ENCODE measurements at places on chromosomes 12 and 14. TPM values are rescaled to one million over a fixed set of nuclear protein-coding genes. Genes with fewer than 3 reads are reported as not detected.

The SOCS4 gene
- total RNA-seq: 11.4 TPM

The TMEM229B gene
- total RNA-seq: 77.4 TPM

The TAS2R13 gene
- total RNA-seq: 3.6 TPM

The MAP3K9 gene
- total RNA-seq: 17.4 TPM

GRCh38 chr12:113462998-113463745 is 8.5 kb downstream of the LHX5 start:
- DNase-seq: no peak

- no peak for DNase-seq
Observed at GRCh38 chr14:26873362-26873960, 275.6 kb upstream of the NOVA1 start.

DNA sequence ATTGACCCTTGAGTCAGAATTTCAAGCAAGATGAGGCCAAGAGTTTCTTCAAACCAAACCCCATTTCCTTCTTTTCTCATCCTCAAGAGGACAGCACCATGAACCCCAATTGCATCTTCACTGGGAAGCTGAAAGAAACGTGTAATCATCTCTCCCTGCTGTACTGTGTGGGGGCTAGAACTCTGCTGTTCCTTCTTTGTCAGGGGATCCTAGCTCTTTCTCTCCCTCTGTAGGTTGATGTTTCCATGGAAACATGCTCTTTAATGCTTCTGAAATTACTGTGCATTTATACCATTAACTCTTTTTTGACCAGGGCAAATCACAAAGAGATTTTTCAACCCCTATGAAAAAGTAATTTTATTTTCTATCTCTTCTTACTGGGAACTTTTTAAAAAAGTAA is 295.1 kb downstream of the GRIN2B start:
- no peak for DNase-seq

GRCh38 chr12:122227341-122227740 is 1.5 kb upstream of the DIABLO start:
- no peak for DNase-seq

DNA sequence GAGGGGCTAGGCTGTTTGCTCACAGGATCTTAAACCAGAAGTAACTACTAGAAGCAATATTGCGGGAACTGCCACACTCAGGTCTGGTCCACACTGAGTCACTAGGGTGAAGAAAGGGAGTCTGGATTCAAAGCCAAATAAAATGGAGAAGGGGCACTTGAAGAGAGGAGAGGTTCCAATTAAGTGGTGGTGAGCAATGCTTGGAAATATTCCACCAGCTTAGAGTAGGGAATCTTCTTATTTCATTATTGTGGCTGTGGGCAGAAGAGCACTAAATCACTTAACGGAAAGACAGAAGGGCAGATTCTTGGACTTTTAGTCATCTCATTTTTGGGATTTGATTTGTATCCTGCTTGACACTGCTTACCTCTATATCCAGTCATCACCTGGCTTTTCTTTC is 48.6 kb upstream of the PPP1R12A start:
- DNase-seq: no peak

All from testis (tissue), 5 donors.